ENCODE measurements at places on chromosomes 13 and 19.

DNA sequence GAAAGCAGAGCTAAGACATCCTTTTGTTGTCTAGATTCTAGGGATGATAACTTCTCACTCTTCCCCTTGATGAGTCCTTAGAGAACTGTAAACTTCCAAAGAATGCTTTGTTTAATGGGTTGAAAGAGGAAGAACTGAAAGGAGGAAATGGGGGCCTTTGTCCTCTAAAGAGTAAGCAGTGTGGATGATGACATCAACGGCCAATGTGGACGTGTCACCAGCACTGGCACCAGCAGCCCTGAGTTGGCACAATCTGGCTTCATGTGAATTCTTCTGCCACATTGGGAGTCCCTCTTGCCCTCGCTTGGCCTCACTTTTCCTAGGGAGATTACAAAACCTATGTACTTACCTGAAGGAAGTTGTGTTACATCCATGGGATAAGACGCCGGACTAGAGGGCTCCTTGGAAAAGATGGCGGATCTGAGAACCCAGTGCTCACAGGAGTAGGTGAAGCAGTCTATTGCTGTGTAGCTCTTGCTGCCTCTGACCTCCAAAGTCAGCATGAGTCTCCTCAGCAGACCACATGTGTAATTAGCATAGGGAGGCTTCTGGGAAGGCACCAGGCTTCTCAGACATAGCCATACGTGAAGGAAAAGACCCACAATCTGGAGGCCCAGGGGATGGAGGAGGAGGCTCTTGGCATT is 62.8 kb downstream of the RGCC start:
- no peak for DNase-seq

DNA sequence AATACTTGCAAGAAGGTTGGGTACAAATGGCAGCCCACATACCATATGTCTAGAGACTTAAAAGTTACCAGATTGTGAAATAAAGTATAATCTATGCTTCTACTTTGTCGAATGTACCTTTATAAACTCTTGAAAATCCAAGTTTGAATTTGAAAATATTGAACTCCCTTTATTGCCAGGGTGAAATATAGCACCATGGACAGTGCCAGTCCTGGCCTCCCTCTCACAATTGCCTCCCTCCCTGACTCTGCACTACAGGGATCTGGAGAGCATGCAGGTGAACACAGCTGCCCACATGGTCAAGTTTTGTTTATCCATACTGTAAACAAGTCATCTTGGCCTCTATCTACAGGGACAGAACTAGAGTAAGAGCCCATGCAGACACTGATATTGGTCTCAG is 394.1 kb upstream of the SLITRK6 start:
- no peak for DNase-seq

DNA sequence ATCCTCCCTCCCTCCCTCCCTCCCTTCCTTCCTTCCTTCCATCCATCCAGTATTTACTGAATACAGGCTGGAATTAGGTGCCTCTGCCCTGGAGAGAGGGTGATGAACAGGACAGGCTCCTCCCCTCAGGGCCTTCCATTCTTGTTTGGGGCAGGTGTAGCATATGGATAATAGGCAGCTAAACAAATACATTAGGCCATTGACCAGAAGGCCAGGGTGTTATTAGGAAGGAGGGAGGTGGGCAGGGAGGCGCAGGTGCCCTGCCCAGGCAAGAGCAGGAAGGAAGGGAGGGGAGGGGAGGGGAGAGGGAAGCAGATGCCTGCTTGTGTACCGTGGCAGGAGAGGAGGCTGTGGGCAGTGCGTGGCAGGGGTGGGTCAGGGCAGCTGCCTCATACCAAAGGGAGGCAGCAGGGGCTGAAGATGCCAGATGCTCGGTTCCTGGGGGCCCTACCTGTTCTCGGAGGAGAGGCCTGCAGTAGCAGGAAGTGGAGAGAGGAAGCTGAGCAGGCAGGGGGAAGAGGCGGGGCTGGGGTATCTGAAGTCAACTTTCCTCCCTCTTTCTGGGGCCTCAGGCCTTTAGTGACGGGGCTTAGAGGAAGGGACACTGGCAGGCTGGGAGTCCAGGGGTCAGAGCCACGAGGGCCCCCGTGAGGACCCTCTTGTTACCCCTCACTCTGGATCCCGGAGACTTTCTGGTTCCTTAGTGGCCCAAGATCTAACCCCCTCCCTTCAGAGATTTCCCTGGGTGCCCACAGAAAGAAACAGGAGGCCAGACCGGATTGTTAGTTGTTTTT is at the start of gene RINL:
Gene RINL, minus strand, starts transcription at position 495 of the 794 bp plus-strand sequence. CDS start 1,533 bp downstream, outside the sequence.
- DNase-seq = peak; percentile 32

GRCh38 chr19:31127134-31127967 is 221.9 kb downstream of the TSHZ3 start:
- no peak for DNase-seq

DNA sequence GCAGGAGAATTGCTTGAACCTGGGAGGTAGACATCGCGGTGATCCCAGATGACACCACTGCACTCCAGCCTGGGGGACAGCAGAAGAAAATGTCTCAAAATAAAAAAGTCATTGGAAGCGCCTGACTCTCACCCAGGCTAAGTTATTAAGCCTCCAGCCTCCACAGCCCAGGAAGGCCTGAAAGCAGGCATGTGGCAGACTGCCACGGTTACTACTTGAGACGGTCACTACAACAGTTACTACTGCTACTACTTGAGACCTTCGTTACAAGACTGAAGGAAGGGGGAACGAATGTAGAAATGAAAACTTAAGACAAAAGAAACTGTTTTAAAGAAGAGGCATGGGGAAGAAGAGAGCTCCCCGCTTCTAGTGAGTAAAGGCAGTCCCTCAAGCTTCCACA is 9.6 kb downstream of the PRR22 start:
- DNase-seq = no peak

- DNase-seq = no peak
Measured at GRCh38 chr13:108439556-108439955, 170.0 kb downstream of the TNFSF13B start.
